Karpas-422 (cell line): ENCODE measurements at places on chromosomes 13 and 19. TPM values are rescaled to one million over a fixed set of nuclear protein-coding genes. Genes with fewer than 3 reads are reported as not detected.
A peak's percentile ranks its signal among the peaks of the same experiment; 100 is the strongest.

DNA sequence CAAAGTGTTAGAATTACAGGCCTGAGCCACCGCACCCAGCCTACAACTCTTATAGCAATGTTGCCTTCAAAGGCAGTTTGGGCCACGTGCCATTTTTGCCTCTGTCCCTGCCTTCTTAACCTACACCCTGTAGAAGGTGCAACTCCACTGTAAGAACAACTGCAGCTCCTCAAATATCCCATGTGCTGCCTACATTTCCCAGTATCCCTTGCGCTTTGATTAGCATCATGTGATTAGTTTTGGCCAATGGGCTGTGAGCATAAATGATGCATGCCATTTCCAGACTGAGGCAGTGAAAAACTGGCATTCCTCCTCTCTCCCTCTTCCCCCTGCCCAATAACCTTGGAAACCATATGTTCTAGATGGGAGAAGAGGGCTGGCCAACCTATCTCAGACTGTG lies 75.2 kb upstream of the MRI1 start:
- H3K4me3 ChIP-seq: no peak overlapping the region
- DNase-seq: peak; percentile 75
- H3K4me1 ChIP-seq: no peaks in the 10 kb centered on the region
- H3K27me3 ChIP-seq: no peaks in the 10 kb centered on the region
- no peaks in the 10 kb centered on the region for H3K36me3 ChIP-seq
- H3K27ac ChIP-seq: no peak overlapping the region

GRCh38 chr19:30317403-30317802 lies 54.8 kb upstream of the ZNF536 start:
- H3K4me1 ChIP-seq: peaks cover 87% of the 10 kb centered on the region
- no peaks in the 10 kb centered on the region for H3K36me3 ChIP-seq
- H3K27me3 ChIP-seq: no peaks in the 10 kb centered on the region
- no peak overlapping the region for H3K4me3 ChIP-seq

DNA sequence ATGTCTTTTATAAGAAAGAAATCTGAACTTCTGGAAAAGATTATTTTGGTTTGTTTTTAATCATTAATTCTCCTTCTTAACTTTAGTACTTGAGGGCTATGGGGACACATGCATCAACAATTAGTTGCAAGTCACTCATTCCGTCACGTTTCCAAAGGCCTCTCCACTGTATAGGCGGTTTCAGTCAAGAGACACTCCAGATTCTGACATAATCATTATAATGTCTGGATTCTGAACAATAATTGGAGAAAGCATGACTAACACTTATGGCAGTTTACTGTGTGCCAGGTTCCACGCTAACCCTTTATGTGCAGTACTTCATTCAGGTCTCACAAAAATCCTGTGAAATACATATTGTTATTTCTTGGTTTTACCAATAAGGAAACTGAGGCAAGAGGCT lies 71.9 kb downstream of the TNFRSF19 start:
- peak; percentile 7 for DNase-seq
- H3K4me3 ChIP-seq: no peak overlapping the region
- H3K4me1 ChIP-seq: no peaks in the 10 kb centered on the region
- H3K36me3 ChIP-seq: no peaks in the 10 kb centered on the region

- H3K4me1 ChIP-seq: no peaks in the 10 kb centered on the region
- DNase-seq: no peak
- H3K27ac ChIP-seq: no peak overlapping the region
- H3K36me3 ChIP-seq: peaks cover 47% of the 10 kb centered on the region; the same call in 1 of the 2 replicates
These were observed 17.2 kb downstream of the SAFB2 start for GRCh38 chr19:5605362-5605761.

DNA sequence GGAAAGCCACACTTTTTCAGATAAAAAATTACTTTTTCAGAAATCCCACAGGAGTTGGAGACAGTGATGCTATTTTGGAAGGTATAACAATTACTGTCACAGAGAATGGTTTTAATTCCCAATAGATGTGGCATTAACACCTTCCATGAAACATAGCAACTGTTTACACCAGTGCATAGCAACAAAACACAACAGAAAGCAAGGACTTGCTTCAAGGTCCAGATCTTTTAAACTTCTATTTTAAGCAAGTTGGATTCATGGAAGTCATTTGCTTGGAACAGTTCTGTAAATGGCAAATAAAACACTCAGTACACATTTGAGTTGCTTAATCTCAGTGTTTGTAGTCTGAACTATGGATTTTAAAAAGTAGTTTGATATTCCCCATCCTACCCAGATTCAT lies 385.9 kb upstream of the SPRY2 start:
- no peak overlapping the region for H3K4me3 ChIP-seq
- H3K27ac ChIP-seq: no peak overlapping the region
- H3K36me3 ChIP-seq: no peaks in the 10 kb centered on the region
- no peaks in the 10 kb centered on the region for H3K4me1 ChIP-seq

- H3K27ac ChIP-seq: no peak overlapping the region
- no peak for DNase-seq
- no peaks in the 10 kb centered on the region for H3K27me3 ChIP-seq
These were observed 1073.4 kb downstream of the PCDH17 start for GRCh38 chr13:58704953-58705352.

GRCh38 chr13:79468819-79469218 lies 12.1 kb upstream of the NDFIP2 start:
- no peak overlapping the region for H3K27ac ChIP-seq
- DNase-seq: no peak
- no peak overlapping the region for H3K4me3 ChIP-seq
- H3K4me1 ChIP-seq: no peaks in the 10 kb centered on the region
- H3K27me3 ChIP-seq: no peaks in the 10 kb centered on the region

- H3K36me3 ChIP-seq: no peaks in the 10 kb centered on the region
- DNase-seq: no peak
- no peak overlapping the region for H3K27ac ChIP-seq
- no peak overlapping the region for H3K4me3 ChIP-seq
These were observed 187.3 kb downstream of the NDFIP2 start for GRCh38 chr13:79668201-79668752.

LSR gene
- 0.63 and 1.2 TPM in 2 replicates for total RNA-seq

GRCh38 chr13:111210544-111211469 lies 95.7 kb downstream of the ARHGEF7 start:
- H3K27me3 ChIP-seq: no peaks in the 10 kb centered on the region
- H3K36me3 ChIP-seq: peaks cover 18% of the 10 kb centered on the region; the same call in 1 of the 2 replicates
- H3K4me3 ChIP-seq: no peak overlapping the region
- peak overlapping the region; percentile 2; the same call in 1 of the 2 replicates for H3K27ac ChIP-seq

ZBTB32 gene
- total RNA-seq: not detected in 2 replicates

- no peak overlapping the region for H3K27ac ChIP-seq
- no peak for DNase-seq
- H3K36me3 ChIP-seq: no peaks in the 10 kb centered on the region
- H3K4me1 ChIP-seq: no peaks in the 10 kb centered on the region
These were observed 18.1 kb downstream of the CEACAM5 start for GRCh38 chr19:41726493-41726892.

FTL gene
- 6,036 and 6,638 TPM in 2 replicates for total RNA-seq

- no peak overlapping the region for H3K4me3 ChIP-seq
- H3K4me1 ChIP-seq: no peaks in the 10 kb centered on the region
- H3K27ac ChIP-seq: no peak overlapping the region
- peak; percentile 76 for DNase-seq
These were observed 9.5 kb upstream of the INSL3 start for GRCh38 chr19:17830567-17831418.

- H3K36me3 ChIP-seq: no peaks in the 10 kb centered on the region
- no peaks in the 10 kb centered on the region for H3K27me3 ChIP-seq
- no peak overlapping the region for H3K27ac ChIP-seq
- H3K4me3 ChIP-seq: no peak overlapping the region
- no peak for DNase-seq
These were observed 58.5 kb downstream of the C13orf42 start for GRCh38 chr13:51052581-51052980.

DNA sequence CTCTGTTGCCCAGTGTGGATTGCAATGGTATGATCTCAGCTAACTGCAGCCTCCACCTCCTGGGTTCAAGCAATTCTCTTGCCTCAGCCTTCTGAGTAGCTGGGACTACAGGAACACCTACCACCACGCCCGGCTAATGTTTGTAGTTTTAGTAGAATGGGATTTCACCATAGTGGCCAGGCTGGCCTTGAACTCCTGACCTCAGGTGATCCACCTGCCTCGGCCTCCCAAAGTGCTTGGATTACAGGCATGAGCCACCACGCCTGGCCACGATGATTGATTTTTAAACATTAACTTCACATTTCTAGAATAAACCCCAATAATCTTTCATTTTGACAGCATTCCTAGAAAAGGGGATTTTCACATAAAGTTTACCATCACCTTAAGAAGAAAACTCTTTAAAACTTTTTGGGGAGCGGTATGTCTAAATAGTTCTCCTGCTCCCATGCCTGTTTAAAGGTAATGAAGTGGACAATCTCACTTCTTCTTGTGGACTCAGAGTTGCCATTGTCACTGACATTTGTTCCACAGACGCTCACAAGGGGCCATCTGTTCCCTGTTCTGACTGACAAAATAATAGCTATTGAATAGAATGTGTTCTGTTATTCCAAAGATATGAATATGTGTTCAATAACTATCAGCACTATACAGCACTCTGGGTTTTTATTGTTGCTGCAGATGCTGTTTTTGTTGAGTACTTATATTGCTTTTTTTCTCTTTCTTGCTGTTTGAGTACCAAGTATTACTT lies 66.1 kb upstream of the C1QTNF9B start:
- no peak overlapping the region for H3K27ac ChIP-seq
- H3K27me3 ChIP-seq: no peaks in the 10 kb centered on the region
- H3K36me3 ChIP-seq: no peaks in the 10 kb centered on the region

DNA sequence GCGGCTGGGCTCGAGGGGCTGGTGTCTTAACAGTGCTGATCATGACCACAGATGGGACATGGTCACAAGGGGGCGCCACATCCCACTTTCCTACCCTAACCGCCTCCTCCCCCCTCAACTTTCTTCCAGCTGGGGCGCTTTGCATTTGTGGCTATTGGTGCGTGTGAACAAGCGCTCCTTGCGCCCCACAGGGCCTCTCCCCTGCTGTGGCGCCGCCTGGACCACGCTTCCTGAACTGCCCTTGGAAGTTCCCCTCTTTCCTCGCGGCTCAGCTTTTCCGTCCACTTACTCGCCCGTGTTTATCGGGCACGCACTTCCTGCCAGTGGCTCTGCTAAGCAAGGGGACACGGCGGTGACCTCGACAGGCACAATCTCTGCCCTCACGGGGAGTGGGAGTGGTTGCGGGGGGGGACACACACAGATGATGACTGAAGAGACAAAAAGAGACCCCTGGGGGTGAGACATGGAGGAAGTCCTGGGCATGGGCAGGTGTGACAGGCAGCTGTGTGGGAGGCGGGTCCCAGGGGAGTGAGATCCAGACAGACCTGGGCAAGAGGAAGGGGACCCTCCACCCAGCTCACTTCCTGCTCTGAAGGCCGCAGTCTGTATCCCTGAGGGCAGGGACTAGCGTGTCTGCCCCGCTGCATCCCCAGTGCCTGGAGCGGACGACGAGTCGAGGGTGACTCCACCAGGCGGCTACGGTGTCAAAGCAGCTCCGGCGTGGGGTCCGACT lies 40.3 kb downstream of the ZNF787 start:
- peaks cover 15% of the 10 kb centered on the region for H3K4me1 ChIP-seq
- H3K27me3 ChIP-seq: no peaks in the 10 kb centered on the region
- no peaks in the 10 kb centered on the region for H3K36me3 ChIP-seq
- DNase-seq: peak; percentile 98
- peak overlapping the region; percentile 70 for H3K4me3 ChIP-seq

ZNF525 gene
- total RNA-seq: 24.8 and 47.1 TPM in 2 replicates

ATP4B gene
- total RNA-seq: not detected in 2 replicates

DNA sequence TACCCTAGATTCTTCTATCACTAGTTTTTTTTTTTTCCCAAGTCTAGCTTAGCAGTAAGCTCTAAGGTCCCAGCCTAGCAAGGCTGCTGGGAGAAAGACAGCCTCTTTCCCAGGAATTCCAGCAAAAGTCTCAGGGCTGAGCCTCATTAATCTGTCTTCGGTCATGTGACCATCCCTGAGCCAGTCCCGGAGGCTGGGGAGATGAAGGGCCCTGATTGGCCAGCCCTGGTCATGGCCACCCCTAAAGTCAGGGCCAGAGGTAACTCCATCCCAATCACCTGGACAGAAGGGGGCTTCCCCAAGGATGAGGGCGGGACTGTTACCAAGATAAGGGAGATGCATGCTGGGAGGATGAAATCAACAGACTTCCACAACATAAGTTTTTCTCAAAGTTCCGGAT lies 43.3 kb downstream of the CCNE1 start:
- no peak overlapping the region for H3K27ac ChIP-seq
- no peaks in the 10 kb centered on the region for H3K36me3 ChIP-seq
- peak; percentile 41 for DNase-seq
- peaks cover 24% of the 10 kb centered on the region for H3K4me1 ChIP-seq
- no peaks in the 10 kb centered on the region for H3K27me3 ChIP-seq

DNA sequence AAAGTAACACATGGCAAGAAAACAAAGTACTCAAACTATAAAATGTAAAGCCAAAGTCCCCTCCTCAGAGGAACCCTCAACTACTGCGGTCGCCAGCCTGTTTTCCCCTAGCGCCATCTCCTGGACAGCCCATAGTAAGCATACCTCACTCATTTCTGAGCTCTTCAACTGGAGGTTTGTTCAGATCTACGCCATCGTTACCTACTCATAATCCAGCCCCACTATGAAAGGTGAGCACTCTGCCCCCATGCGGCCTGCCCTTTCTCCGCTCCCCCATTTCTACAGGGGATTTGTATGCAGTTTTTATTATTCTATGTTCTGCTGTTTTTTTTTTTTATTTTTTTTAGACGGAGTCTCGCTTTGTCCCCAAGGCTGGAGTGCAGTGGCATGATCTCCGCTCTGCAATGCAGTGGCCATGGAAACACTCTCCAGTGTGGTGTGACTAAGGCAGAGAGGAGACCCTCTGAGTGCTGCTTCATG lies 26.2 kb downstream of the OPA3 start:
- DNase-seq: peak; percentile 94
- no peak overlapping the region for H3K4me3 ChIP-seq
- H3K36me3 ChIP-seq: no peaks in the 10 kb centered on the region

DNA sequence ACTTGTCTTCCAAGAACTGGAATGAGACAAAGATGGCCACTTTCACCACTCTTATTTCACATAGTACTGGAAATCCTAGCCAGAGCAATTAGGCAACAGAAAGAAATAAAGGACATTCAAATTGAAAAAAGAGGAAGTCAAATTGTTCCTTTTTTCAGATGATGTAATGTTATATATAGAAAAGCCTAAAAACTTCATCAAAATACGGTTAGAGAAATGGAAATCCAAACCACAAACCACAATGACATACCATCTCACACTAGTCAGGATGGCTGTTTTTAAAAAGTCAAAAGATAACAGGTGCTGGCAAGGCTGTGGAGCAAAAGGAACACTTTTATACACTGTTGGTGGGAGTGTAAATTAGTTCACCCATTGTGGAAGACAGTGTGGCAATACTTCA lies 113.3 kb upstream of the SPRY2 start:
- H3K27me3 ChIP-seq: no peaks in the 10 kb centered on the region
- peaks cover 9% of the 10 kb centered on the region for H3K4me1 ChIP-seq
- H3K4me3 ChIP-seq: no peak overlapping the region
- H3K27ac ChIP-seq: no peak overlapping the region
- peak; percentile 59 for DNase-seq

TMEM221 gene
- not detected in 2 replicates for total RNA-seq

PSPN gene
- total RNA-seq: 0.76 and 1.0 TPM in 2 replicates

CCDC70 gene
- not detected in 2 replicates for total RNA-seq

GRCh38 chr19:32172566-32173160 lies 172.7 kb upstream of the ZNF507 start:
- no peak overlapping the region for H3K4me3 ChIP-seq
- no peaks in the 10 kb centered on the region for H3K4me1 ChIP-seq
- no peak for DNase-seq
- no peaks in the 10 kb centered on the region for H3K27me3 ChIP-seq
- H3K36me3 ChIP-seq: no peaks in the 10 kb centered on the region
- H3K27ac ChIP-seq: no peak overlapping the region

ZNF527 gene
- total RNA-seq: 3.2 and 11.0 TPM in 2 replicates
